GM23338 (cell line): ENCODE measurements at places on chromosomes 1 and 21.

- DNase-seq = no peak
Observed at GRCh38 chr1:20318971-20319370, 28.3 kb downstream of the VWA5B1 start.

DNA sequence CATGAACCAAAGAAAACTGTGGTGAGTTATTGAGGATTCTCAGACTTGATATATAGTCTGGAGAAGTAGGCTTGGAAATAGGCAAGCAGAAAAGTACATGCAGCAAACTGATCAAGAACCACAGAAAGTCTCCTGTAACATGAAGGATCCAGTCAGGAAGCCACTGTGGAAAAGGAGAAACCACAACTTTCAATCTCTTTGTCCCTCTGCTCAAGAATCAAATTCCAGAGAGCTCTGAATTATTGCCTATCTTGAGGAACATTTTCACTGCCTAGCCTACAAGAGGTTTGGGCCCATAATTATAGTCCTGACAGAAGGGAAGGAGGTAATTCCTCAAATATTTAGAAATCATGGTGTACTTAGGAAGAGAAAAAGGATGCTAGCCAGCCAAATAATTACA, 43.0 kb upstream of the ADAMTS1 start:
- DNase-seq = no peak

GRCh38 chr1:89681045-89681729, 48.3 kb downstream of the LRRC8C start:
- DNase-seq = no peak

- DNase-seq = peak; percentile 26
Observed at GRCh38 chr1:18440385-18441226, 40.1 kb upstream of the KLHDC7A start.

- no peak for DNase-seq
Observed at GRCh38 chr1:28885977-28886730, 28.2 kb upstream of the EPB41 start.

DNA sequence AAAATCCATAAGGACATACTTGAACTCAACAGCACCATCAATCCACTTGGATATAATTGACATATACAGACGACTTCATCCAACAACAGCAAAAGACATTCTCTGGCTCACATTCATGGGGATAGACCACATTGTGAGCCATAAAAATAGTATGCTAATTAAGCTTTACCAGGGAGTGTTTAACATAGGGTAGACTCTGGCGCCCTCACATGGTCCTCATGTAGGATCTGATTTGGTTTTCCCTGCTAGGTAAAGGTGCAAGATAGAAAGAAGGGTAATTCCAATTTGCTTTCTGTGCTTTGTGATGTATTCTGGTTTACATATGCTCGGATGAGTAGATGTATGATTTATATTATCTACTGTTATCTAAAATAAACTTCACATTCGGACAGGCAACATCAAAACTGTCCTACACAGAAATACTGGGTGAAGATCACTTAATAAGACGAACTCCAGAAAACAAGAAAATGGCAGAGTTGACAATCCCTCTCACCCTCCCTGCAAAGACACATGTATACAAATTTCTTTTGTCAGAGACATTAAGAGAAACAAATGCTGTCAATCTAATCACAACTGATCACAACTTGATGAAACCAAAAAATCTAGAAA, 27.7 kb downstream of the CR1L start:
- peak; percentile 92 for DNase-seq

DNA sequence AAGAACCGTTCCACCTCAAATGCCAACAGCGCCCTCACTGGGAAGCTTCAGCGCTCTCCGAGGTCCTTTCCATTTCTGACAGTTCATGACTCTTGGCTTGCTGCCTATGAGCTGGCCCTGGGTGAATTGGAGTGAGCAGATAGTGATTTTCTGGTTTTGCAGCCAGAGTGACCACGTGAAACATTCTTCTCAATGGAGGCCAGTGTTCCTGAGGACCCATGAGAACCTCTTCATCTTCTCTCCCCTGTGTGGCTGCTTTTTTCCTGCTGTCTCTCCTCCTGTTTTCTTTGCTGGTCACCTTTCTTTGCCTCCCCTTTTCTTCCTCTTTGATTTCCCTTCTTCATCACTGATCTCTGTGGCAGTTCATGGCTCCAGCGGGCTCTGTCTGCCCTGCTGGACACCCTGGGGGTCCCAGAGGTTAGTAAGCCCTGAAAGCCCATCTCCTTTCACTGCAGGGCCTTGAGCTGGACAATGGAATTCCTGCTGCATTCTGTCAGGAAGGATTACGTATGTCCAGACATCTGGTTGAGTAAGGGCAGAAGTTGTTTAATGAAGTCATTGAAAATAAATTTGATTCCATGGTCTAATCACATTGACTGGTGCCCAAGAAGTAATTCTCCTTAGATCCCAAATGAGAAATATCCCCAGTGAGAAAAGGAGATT, 29.9 kb downstream of the VASH2 start:
- DNase-seq = peak; percentile 51
